Mucosa of descending colon (tissue), 3 donors: ENCODE measurements at places on chromosomes 1 and 21. TPM values are rescaled to one million over a fixed set of nuclear protein-coding genes. Genes with fewer than 3 reads are reported as not detected.

GRCh38 chr1:55869065-55869464 lies 653.9 kb upstream of the USP24 start:
- peak; percentile 17 for DNase-seq

Gene DLGAP3
- total RNA-seq: 0.41 TPM

- DNase-seq: no peak
Measured at GRCh38 chr1:159012495-159012894, 2.8 kb downstream of the IFI16 start.

Gene TDRKH
- total RNA-seq: 11.4 TPM

DNA sequence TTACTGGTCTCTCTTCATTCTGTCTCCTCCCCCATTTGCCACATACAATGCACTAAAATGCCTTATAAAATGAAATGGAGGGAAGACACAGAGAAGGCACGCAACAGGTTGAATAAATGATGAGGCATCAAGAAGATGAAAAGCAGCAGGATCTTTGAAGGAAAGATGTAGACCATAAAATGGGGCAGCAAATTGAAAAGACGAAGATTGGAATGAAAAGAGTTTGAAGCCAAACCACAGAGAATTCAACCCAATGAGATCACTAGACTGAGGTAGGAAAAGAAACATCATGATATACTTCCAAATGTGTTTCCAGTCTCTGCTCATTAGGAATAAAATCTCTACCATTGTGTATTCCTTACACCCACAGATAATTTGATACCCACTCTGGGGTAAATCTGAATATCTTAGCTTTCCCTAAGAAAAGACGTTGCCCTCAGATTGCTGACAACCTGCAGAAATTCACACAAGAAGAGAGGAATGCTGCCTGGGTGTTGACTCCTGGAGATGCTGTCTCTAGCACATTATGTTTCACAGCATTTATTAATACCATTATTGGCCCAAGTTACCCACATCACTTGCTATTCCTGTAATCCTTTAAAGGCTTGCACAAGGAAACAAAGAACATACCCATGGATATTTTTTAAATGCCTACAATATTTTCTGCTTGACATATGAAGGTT lies 230.9 kb downstream of the LTN1 start:
- DNase-seq: no peak
